ENCODE measurements at places on chromosomes 5 and 9. TPM values are rescaled to one million over a fixed set of nuclear protein-coding genes. Genes with fewer than 3 reads are reported as not detected.
A peak's percentile ranks its signal among the peaks of the same experiment; 100 is the strongest.

LCN15 gene
- total RNA-seq, result not detected

GRCh38 chr5:76277736-76278135 is 125.3 kb upstream of the IQGAP2 start:
- no peak for DNase-seq

GRCh38 chr9:86200599-86201162 is 58.8 kb downstream of the C9orf153 start:
- DNase-seq, result no peak

DNA sequence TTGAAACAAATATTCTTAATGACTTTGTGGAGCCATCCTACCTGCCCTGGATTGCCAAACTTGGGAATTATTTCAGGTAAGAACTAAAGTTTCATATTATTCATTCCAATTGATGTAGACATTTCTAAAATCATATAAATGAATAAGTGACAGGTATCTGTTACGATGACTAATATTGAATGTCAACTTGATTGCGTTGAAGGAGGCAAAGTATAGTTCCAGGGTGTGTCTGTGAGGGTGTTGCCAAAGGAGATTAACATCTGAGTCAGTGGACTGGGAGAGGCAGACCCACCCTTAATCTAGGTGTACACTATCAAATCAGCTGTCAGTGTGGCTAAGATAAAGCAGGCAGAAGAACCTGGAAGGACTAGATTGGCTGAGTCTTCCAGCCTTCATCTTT is 1688.4 kb upstream of the CDH9 start:
- no peak for DNase-seq

DNA sequence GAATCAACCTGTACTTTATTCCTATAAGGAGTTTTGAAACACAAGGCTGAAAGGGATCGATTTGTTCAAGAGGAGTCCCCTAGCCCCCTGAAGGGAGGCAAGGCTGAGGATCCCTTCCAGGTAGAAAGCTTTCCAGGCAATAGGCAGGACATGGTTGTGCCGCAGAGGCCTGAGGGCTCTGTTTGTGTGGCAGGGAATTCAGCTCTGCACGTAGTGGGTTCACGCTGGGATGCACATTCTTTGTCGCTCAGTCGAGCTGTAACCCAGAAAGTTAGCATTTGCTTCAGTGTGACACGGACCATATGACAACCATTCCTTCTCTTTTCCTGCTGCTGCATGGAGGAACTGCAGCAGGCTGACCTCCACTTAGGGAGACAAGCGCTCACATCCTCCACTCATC is 65.6 kb upstream of the TRIO start:
- DNase-seq, result no peak

PCDHGC5 gene
- 0.96 TPM for total RNA-seq

DNA sequence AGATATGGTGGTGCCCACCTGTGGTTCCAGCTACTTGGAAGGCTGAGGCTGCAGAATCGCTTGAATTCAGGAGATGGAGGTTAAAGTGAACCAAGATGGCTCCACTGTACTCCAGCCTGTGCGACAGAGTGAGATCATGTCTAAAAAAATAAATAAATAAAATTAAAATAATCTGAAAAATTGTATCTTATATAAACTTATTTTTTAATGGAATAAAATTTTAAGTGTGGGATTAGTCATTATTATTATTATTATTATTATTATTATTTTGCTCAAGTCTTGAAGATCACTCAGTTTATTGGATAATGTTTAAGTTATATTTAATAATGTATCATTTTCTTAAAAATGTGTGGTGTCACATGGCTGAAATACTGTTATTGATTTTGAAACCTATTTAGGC is 688.0 kb upstream of the COX7C start:
- DNase-seq, result no peak

- no peak for DNase-seq
These were observed 19.0 kb downstream of the C6 start for GRCh38 chr5:41194339-41194738.

RORB gene
- 1.7 TPM for total RNA-seq

GRCh38 chr5:142320430-142320738 is 4.4 kb downstream of the SPRY4 start:
- DNase-seq, result no peak

DNA sequence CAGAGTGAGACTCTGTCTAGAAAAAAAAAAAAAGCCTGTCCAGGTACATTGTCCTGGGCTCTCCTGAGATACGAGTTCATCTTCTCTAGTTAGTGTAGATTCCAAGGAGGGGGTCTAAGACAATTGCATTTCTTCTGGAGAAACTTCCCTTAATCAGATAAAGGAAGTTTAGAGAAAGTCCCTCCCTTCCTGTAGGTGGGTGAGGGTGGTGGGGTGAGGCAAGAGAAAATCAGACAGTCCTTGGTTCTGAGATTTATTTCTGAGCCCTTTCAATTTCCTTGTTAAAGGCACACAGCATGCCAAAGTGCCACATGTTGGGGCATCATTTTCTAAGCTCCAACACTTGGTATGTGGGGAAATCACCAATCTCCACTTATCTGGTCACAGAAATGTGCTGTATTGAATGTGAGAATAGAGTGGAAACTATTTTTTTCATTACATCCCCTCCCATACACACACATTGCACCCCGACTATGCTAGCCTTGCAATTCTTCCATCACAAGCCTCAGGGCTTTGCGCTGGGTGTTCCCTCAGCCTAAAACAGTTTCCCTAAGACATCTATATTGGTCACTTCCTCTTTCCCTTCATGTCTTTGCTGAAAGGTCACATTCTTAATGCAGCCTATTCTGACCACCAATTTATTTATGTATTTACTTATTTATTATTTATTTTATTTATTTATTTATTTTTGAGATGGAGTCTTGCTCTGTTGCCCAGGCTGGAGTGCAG is 5.1 kb upstream of the TUT7 start:
- no peak for DNase-seq

- no peak for DNase-seq
These were observed 9.6 kb downstream of the CSF2 start for GRCh38 chr5:132083071-132083678.

DNA sequence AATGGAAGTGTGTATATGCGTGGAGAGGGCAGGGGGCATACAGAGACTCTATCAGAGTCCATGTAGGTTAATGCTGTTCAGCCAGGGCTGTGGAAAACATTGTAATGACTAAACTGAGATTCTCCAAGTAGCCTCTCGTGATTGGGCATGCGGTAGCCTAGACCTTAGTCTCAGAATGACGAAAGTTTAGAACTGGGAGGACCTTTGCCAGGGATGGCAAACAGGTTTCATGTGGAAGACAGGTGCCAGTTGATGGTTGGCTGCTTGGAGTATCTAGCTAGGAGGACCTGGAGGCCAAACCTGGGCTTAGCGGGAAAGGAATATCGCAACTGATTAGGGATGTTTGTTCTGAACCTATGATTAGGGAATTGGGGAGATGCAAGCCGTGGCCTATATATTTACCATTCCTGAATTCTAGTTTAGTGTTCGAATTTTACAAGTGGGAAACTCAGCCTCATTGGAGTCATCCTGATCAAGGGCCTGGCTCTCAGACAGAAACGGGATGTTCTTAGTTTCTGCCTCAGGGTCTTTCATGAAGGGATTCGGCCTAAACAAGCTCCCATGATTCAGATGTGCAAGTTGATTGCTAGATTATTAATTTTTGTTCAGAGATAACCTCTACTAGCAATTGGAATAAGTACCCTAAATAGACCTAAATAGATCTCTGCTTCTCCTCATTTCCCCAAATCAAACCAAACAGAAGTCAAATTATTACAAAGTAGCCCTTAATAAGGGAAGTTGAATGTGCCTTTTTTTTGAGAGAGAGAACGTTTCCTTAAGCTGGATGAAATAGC is 26.8 kb upstream of the TJP2 start:
- DNase-seq, result peak; percentile 1

DNA sequence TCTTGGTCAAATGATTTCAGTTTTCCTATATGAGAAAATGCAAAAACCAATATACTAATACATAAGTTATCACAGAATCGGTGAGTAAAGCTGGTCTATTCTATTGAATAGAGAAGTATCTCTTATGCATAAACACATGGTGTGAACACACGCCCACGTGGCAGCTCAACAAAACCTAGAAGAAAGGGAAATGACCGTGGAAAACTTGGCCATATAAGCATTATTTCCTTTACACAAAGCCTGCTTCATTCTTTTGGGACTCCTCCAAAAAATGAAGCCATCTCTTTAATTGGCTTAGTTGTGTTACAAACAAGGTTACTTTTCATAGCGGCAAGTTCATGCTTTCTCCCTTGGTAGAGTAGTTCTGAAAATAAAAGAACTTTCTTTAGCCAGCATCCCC is 183.2 kb downstream of the TMEM161B start:
- DNase-seq, result no peak

DNA sequence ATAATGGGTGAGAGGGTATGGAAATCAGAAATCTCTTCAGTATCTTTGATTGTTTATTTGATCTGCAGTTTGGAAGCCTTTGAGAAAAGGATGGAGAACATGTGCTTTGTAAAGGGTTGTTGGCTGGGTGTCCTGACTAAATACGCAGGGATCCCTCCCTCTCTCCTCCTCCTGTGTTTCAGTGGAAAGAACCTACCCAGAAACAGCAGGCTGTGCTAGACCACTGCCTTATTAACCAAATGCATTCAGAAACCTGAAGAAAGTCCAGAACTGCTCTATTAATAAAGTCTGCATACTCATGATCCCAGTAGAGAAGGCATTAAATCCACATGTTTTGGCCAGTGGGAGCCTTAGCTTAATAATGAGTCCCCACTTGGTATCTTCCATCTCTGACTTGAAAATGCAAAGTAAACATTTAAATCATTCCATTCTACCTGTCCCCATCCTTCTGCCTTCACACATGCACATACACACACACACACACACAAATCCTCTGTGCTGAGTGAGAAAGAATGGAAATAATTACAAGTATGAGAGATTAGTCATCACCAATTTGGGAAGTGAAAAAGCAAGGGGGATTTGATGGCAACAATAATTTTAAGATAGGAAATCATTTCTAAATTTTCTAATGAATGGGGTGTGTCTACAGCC is 10.0 kb upstream of the LECT2 start:
- no peak for DNase-seq

DNA sequence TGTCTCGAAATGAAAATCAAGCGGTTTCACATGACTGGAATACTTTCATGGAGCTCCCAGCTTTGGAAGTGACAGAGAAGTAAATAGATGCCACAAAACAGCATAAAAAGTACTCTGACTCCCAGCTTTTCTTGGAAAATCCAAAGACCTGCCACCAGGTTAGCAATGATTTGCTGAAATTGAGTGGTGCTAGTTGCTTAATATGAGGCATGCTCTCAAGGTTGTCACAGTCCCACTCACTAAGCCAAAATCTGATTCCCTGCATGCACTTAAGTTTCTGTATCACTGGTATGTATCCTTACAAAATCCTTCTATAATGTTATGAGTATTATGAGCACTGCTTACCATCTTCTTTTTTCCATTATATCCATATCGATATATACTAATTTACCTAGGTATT is 13.0 kb upstream of the SH3RF2 start:
- no peak for DNase-seq

ORM1 gene
- total RNA-seq, result not detected

DNA sequence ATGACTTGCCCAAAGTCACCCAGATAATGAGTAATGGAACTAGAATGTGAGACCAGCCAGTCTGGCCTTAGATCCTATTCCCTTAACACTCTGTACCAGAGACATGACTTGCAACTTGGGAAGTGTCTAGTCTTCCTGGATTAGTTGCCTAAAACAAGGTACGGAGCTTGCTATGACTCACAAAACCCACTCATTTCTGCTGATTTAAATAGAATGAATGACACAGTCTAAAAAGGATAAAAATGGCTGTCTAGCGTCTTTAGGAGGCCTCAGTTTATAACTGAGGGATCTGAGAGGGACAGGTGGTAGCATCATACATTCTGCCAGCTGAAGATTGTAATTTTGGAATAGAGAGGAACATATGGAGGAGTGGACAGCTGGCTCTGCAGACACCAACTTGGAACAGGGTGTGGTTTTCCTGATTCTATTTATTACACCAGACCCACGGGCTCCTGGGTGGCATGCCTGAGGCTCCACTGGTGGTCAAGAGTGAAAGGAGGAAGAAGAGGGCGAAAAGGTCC is 62.7 kb downstream of the ABLIM3 start:
- DNase-seq, result no peak

GRCh38 chr5:138841531-138841930 is 33.6 kb downstream of the LRRTM2 start:
- DNase-seq, result no peak

DNA sequence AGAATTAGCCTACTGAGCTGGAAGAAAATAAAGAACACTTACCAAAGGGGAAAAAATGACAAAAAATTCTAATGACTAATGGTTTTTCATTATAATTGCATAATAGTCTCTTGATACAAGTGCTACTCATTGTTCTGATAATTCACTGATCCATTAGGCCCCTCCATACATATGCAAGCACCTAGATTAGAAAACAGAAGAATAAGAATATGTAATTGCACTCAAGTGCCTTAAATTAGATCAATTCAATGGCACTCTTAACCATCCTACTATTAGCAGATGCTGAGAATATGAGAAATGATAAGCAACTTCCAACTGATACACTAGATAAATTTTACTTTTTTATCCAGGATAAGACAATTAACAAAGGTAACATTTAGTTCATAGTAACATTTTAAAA is 440.9 kb upstream of the C9orf72 start:
- no peak for DNase-seq

GRCh38 chr5:119706049-119706448 is 76.7 kb downstream of the FAM170A start:
- DNase-seq, result no peak

- no peak for DNase-seq
These were observed 1.4 kb upstream of the RANBP17 start for GRCh38 chr5:170860415-170860814.

DNA sequence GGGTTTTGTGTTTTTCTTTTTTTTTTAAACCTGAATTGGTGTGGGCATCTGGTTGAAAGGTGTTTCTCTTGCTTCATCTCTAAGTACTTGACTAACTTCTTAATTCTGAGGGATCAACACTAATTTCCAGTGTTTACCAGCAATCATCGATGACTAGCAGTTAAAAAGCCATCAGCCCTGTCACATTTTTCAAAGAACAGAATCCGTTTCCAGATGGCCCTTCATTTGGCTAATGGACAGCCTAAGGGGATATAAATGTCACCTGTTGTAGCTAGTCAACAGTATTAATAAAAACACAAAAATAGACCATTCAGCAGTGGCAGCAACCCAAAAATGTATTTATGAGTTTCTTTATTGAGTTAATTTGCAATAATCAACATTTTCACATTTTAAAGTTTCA is 1076.5 kb downstream of the MAT2B start:
- no peak for DNase-seq

DNA sequence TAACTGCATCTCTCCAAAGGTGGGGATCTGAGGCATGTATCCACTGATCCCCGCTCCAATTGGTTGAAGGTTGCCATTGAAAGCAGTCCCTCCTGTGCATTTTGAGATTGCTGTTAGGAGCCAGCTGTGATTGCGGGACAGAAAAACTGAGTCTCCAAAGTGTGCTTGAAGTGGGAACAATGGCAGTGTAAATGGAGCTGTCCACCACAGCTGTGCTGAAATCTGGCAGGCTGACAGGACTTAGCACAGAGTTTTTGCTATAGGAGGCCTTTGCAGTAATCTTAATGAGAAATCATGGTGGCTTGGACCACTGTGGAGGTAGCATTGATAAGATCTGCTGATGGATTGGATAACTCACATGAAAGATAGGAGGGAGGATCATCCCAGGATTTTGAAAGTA is 3.3 kb downstream of the RNF20 start:
- DNase-seq, result no peak

- DNase-seq, result no peak
These were observed 130.0 kb downstream of the ENC1 start for GRCh38 chr5:74510476-74511075.

- DNase-seq, result no peak
These were observed 27.6 kb downstream of the RAPGEF6 start for GRCh38 chr5:131607418-131607817.

- no peak for DNase-seq
These were observed 56.9 kb downstream of the ANKRD55 start for GRCh38 chr5:56176155-56176798.

CYFIP2 gene
- total RNA-seq, result 17.8 TPM
